ENCODE measurements at places on chromosomes 12 and 14. TPM values are rescaled to one million over a fixed set of nuclear protein-coding genes. Genes with fewer than 3 reads are reported as not detected.

Gene VRTN
- total RNA-seq: 143 TPM

- no peaks in the 10 kb centered on the region for H3K36me3 ChIP-seq
- no peaks in the 10 kb centered on the region for H3K27me3 ChIP-seq
- no peak for DNase-seq
- no peak overlapping the region for H3K27ac ChIP-seq
- no peak overlapping the region for H3K4me3 ChIP-seq
- H3K4me1 ChIP-seq: peaks cover 17% of the 10 kb centered on the region
Observed at GRCh38 chr14:69701291-69701690, 65.7 kb upstream of the SRSF5 start.

DNA sequence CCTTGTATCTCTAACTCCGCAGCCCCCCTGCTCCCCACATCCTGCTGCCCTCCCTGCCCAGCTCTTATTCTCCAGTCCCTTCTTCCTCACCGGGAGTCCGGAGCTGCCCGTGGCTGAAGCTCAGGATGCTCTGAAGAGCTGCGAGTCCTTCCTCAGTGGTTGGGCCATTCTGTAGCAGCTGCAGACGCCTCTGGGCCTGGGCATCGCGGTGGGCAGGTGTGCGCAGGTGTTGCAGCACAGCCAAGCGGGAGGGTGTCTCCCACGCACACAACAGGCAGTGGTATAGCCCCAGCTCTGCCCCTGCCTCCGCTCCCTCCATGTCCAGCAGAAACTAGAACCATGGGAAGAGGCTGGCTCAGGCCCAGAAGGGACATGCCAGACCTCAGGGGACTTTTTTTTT is 20.2 kb downstream of the ZFHX2 start:
- no peak overlapping the region for H3K4me3 ChIP-seq
- no peaks in the 10 kb centered on the region for H3K27me3 ChIP-seq
- no peak for DNase-seq

Gene EPS8
- total RNA-seq: 3.5 TPM

Gene P2RX2
- total RNA-seq: 3.0 TPM

Gene IAPP
- not detected for total RNA-seq

- H3K27ac ChIP-seq: no peak overlapping the region
- H3K4me3 ChIP-seq: no peak overlapping the region
- no peaks in the 10 kb centered on the region for H3K4me1 ChIP-seq
- H3K36me3 ChIP-seq: no peaks in the 10 kb centered on the region
- no peak for DNase-seq
Observed at GRCh38 chr12:65449400-65449799, 170.9 kb downstream of the MSRB3 start.

Gene PLEK2
- not detected for total RNA-seq

GRCh38 chr12:13005649-13006048 is 5.6 kb upstream of the HEBP1 start:
- peak; percentile 36 for DNase-seq
- peaks cover 30% of the 10 kb centered on the region for H3K4me1 ChIP-seq
- H3K27ac ChIP-seq: no peak overlapping the region
- H3K36me3 ChIP-seq: no peaks in the 10 kb centered on the region
- peaks cover 21% of the 10 kb centered on the region for H3K27me3 ChIP-seq
- H3K4me3 ChIP-seq: no peak overlapping the region

DNA sequence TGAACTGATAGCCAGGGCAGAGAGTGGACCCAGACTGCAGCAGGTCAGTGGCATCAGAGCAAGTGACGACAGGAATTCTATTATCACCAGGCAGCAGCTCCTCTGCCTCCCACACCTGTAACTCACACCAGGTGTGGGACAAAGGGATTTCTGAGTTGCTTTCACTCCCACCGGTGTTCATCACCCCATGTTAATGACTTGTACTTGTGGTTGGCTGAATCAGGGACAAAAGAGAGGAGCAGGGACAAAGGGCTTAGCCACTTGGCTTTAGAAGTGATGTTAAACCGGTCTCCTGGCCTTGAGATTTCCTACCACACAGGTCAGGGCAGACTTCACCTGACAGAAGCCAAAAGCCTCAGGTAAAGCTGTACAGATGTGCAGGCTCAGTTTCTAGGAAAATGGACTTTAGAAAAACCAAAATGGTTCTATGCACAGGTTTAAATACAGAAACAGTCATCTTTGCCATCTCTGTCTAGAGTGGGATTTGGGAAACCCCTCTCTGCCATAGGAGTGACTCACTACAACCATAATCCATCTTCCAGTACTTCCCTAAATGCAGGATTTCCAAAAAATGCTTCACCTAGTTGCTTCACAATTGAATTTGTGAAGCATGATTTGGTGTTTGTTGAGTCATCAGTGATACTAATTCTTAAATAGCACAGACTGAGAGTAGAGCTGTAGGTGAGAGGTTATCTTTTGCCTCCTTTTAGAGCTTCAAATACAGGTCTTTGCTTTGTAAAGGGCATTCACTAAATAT is 158.5 kb downstream of the PRKCH start:
- no peak overlapping the region for H3K27ac ChIP-seq
- no peaks in the 10 kb centered on the region for H3K27me3 ChIP-seq
- no peaks in the 10 kb centered on the region for H3K4me1 ChIP-seq
- no peak overlapping the region for H3K4me3 ChIP-seq
- H3K36me3 ChIP-seq: no peaks in the 10 kb centered on the region

- no peaks in the 10 kb centered on the region for H3K36me3 ChIP-seq
- no peak for DNase-seq
- H3K27ac ChIP-seq: no peak overlapping the region
- H3K4me3 ChIP-seq: no peak overlapping the region
- no peaks in the 10 kb centered on the region for H3K27me3 ChIP-seq
Observed at GRCh38 chr12:124762791-124763593, 100.7 kb downstream of the SCARB1 start.

GRCh38 chr12:31523306-31523705 is 67.6 kb downstream of the DENND5B start:
- no peak overlapping the region for H3K4me3 ChIP-seq
- H3K27ac ChIP-seq: peak overlapping the region; percentile 51
- peaks cover 59% of the 10 kb centered on the region for H3K4me1 ChIP-seq
- DNase-seq: no peak

Gene CFAP251
- 2.5 TPM for total RNA-seq

- no peaks in the 10 kb centered on the region for H3K27me3 ChIP-seq
- no peak for DNase-seq
- no peaks in the 10 kb centered on the region for H3K36me3 ChIP-seq
- H3K4me1 ChIP-seq: no peaks in the 10 kb centered on the region
- no peak overlapping the region for H3K27ac ChIP-seq
Observed at GRCh38 chr12:127657036-127657435, 609.9 kb upstream of the TMEM132C start.

Gene RD3L
- not detected for total RNA-seq

DNA sequence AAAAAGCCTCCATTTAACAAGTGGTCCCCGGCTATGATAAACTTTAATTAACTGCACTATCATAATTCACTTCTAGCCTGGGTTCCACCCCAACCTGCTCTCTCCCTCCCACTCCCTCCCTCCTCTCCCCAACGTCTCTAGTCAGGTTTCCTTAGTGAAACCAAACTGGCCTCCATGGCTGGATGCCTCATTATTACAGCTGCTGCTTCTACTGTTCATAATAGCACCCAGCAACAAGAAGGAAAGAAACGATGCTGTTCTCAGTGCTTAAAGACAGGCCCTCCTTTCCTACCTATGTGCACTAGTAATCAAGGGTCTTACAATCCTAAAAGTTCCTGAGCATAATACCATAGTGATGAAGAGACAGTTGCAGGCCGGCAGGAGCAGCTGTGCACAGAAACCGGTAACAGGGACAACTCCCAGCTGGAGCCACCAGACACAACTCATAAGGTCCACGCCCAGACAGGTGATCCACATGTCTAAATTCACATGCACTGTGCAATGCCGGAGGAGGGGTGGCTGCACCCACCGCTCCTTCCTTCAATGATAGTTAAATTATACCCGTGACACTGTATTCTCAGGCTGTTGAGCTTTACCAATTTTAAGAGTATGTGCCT is 6.2 kb downstream of the IRF2BPL start:
- H3K4me3 ChIP-seq: peak overlapping the region; percentile 75
- H3K27ac ChIP-seq: peak overlapping the region; percentile 82
- DNase-seq: no peak
- no peaks in the 10 kb centered on the region for H3K36me3 ChIP-seq

DNA sequence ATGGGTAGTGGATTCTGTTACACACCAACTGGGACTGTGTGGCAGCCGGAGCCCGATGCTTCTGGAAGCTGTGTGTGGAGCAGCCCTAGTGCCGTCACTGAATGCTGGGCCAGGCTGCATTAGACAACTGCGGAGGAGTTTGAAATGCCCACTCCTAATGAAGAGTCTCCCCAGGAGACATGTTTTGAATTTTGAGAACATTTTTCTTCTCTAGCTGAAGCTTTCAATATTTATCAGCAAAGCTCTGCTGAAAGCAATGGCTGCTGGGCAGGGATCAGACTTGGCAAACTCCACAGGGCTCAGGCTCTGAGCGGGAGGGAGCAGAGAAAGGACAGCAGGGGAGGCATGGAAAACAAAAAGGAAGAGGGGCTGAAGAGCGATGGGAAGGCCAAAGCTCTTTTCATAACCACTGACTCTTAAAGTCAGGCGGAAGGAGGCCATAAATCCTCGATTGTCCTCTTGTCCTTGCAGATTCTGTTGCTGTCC is 189.1 kb downstream of the MON2 start:
- DNase-seq: peak; percentile 45
- H3K4me1 ChIP-seq: peaks cover 82% of the 10 kb centered on the region
- H3K27me3 ChIP-seq: peaks cover 20% of the 10 kb centered on the region
- no peaks in the 10 kb centered on the region for H3K36me3 ChIP-seq
- no peak overlapping the region for H3K4me3 ChIP-seq

- peaks cover 73% of the 10 kb centered on the region for H3K4me1 ChIP-seq
- no peak for DNase-seq
- H3K36me3 ChIP-seq: no peaks in the 10 kb centered on the region
- H3K4me3 ChIP-seq: peak overlapping the region; percentile 88
- no peak overlapping the region for H3K27ac ChIP-seq
- no peaks in the 10 kb centered on the region for H3K27me3 ChIP-seq
Observed at GRCh38 chr12:111408116-111408440, 2.4 kb downstream of the SH2B3 start.

- no peak overlapping the region for H3K27ac ChIP-seq
- H3K27me3 ChIP-seq: no peaks in the 10 kb centered on the region
- no peak for DNase-seq
- no peaks in the 10 kb centered on the region for H3K36me3 ChIP-seq
- no peak overlapping the region for H3K4me3 ChIP-seq
Observed at GRCh38 chr14:81301371-81301770, 80.6 kb upstream of the GTF2A1 start.

- no peaks in the 10 kb centered on the region for H3K4me1 ChIP-seq
- no peak overlapping the region for H3K4me3 ChIP-seq
- peak; percentile 30 for DNase-seq
- no peak overlapping the region for H3K27ac ChIP-seq
- H3K27me3 ChIP-seq: no peaks in the 10 kb centered on the region
Observed at GRCh38 chr14:99440278-99440677, 40.4 kb downstream of the SETD3 start.

DNA sequence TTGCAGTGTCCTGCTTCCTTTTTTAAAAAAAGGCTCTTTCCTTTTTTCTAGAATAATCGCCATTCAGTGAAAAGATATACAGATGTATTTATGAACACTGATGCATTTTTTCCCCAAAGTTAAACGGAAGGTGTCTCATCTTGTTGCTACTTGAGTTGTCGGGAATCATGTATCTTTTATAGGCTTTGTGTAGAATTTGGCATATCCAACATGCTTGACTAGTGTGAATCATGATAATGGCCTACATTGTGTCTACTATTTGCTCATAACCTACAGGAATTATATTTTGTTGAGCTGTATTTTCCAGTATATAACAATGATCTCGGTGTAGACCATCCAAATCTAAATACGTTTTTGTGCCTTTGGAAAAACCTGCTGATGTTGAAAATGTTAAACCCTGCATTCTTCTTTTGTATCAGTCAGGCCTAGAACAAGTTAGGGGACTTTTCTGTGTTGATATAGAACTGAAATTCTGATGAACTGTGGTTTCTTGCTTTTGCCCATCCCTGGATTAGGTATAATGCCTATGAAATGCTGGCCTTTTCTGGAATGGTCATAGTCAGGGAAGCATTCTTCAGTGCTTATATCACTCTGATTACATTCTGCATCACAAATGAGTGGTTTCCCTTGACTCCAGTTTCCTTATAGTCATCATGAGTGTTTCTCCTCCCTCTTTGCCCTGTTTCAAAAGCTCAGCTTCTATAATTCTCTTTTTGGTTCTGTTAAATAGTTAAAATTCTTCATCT is 10.8 kb downstream of the BMAL2 start:
- no peaks in the 10 kb centered on the region for H3K27me3 ChIP-seq
- H3K4me1 ChIP-seq: peaks cover 25% of the 10 kb centered on the region
- no peaks in the 10 kb centered on the region for H3K36me3 ChIP-seq
- H3K27ac ChIP-seq: peak overlapping the region; percentile 0

Gene SLC5A8
- total RNA-seq: 0.35 TPM

DNA sequence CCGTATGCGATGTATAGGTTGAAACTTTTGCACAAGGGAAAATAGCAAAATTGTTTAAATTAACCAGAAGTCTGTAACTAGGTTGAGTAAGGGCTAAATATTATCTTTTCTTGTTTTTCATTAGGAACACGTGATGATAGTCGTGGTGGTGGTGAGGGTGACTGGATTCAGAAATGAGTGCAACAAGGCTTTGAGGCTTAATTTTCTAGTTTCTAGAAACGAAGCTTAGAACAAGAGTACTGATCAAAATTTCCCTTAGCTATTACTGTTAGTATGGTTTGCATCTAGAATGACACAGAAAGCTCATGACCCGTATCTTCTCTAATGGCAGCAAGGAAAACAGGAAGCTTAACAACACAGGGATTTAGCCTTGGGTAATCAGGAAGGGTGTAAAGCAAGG is 7.0 kb downstream of the SLIRP start:
- no peaks in the 10 kb centered on the region for H3K27me3 ChIP-seq
- H3K36me3 ChIP-seq: peaks cover 66% of the 10 kb centered on the region
- no peak for DNase-seq
- 0 out of 2 replicates have a peak overlapping the region, but pooled peaks have one; percentile 50 for H3K27ac ChIP-seq
- no peaks in the 10 kb centered on the region for H3K4me1 ChIP-seq

Gene IL26
- total RNA-seq: not detected

DNA sequence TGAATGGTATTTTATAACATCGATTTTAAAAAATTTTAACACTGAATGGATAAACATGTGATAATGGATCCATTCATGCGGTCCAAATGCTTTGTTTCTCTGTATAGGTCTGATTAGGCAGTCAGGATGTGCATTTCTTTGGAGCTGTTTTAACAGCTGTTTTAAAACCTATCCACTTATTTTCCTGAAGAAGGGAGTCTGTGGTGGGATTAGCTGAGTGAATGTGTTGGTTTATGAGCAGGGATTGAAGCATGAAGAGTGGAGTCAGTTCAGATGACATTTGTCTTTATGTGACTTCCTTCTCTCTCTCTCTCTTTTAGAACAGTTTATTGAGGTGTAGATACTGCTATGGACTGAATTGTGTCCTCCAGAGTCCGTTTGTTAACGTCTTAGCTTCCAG is 37.7 kb downstream of the GLT8D2 start:
- no peak for DNase-seq
- H3K4me3 ChIP-seq: no peak overlapping the region
- H3K27ac ChIP-seq: no peak overlapping the region
- no peaks in the 10 kb centered on the region for H3K4me1 ChIP-seq

DNA sequence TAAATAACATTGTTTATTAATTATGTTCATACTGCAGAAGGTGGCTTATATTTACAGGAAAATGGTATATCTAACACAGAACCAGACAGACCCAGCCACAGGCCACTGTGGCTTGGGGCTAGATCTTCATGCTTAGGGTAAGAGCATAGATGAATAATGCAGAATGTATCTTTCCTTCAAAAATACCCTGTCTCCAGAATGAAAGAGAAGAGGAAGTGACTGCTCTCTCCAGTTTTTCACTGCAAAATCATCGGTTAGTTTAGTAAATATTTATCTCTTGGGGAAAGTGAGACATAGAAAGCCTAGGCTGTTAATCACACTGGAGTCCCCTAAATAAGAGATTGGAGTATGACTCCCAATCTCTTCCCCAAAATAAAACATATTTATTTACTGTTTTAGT is 453.7 kb downstream of the NAV3 start:
- peaks cover 8% of the 10 kb centered on the region for H3K4me1 ChIP-seq
- no peaks in the 10 kb centered on the region for H3K36me3 ChIP-seq
- no peaks in the 10 kb centered on the region for H3K27me3 ChIP-seq
- no peak overlapping the region for H3K27ac ChIP-seq
